NCI-H1436 treated with DMSO at 0.1 percent for 48 hours (cell line): ENCODE measurements at places on chromosomes 2 and 18.

- DNase-seq = peak; percentile 17
Observed at GRCh38 chr18:48030616-48031480, 100.4 kb upstream of the SMAD2 start.

- no peak for DNase-seq
Observed at GRCh38 chr2:37875403-37875906, 49.6 kb upstream of the RMDN2 start.

GRCh38 chr2:134206031-134206430, 47.8 kb upstream of the MGAT5 start:
- DNase-seq = no peak

DNA sequence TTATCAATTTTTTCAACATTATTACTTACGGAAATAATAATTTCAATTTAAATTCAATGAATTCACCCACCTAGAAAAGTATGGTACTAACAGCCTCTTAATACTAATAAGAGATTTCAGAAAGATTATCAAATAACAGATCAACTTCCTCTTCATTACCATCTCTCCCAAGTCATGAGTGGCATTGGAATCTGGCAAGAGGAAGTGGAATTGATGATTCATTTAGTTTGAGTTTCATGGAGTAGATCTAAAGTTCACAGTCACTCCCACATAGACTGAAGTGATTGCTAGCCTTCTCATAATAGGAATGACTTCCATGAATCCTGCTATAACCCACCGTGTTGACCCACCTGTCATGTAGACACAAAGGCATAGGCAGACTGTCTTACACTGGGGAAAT, 77.7 kb upstream of the WDR75 start:
- no peak for DNase-seq

DNA sequence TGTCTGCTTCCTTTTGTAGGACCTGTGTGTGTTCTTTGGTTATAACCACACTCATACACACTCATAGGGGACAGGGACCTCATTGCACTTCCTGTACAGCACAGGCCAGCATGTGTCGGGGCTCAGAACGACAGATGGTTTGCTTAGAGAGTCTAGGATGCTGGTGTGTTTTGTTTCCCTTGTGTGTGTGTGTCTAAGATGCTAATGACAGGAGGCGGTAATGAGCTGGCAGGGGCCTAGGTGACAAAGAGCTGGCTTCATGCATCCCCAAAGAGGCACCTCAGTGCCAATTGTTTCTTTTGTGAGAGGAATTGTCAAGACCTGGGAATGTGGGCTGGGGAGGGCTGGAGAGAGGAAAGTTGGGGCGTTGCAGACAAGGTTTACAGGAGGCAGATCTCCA, 66.6 kb downstream of the CELF4 start:
- DNase-seq = no peak

- DNase-seq = no peak
Observed at GRCh38 chr2:15271941-15272542, 289.1 kb downstream of the NBAS start.

DNA sequence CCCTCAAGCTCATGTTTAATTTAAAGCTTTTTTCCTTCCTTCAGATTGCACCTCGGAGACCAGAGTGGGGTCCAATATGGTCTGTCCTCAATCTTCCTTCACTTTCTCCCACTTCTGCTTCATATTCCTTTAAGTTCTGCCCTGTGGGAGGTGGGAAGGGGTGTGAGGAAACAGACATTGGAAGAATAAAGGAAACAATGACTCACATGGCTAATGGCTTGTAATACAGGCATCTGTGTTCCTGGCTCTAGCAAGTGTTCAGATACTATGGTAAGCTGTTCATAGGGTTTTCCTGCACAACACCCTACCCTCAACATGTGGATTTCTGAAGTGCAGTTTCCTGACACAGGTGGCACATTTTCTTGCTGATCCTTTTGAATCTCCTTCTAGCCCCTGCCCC, 209.5 kb downstream of the PIK3C3 start:
- DNase-seq = no peak

DNA sequence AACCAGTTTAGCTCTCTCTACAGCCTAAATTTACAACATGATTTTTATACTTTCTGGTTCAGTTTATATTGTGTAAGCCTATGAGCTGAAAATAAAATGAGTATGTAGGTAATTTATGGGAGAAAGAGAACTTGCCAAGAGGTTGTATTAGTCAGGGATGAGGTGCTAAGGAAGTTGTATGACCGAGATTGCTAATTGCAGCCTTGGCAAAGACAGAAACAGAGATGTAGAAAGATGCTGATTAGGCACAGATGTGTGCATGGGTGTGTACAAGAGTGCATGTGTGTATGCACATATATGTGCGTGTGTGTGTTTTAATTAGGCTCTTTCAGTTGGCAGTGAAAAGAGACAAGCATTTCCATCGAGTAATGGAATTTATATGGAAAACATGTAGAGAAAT, 213.9 kb downstream of the FBXO15 start:
- no peak for DNase-seq

- no peak for DNase-seq
Observed at GRCh38 chr2:64062840-64063239, 43.6 kb upstream of the VPS54 start.

DNA sequence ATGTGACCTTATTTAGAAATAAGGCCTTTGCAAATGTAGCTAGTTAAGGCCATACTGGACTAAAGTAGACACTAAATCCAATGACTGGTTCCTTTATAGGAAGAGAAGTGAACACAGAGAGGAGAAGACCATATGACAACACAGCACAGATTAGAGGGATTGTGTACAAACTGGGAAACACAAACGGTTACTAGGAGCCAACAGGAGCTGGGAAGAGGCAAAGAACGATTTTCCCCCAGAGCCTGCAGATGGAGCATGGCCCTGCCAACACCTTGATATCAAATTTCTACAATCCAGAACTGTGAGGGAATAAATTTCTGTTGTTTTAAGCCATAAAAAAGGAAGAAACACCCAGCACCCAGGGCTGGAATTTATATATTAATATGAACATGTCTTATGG, 38.7 kb upstream of the COL5A2 start:
- DNase-seq = no peak

GRCh38 chr2:227610123-227610522, 4.5 kb downstream of the SCYGR3 start:
- no peak for DNase-seq

GRCh38 chr18:51559198-51559901, 361.9 kb upstream of the MEX3C start:
- no peak for DNase-seq

GRCh38 chr2:231200805-231201474, 2.5 kb downstream of the ARMC9 start:
- no peak for DNase-seq
